ENCODE measurements at places on chromosomes 12 and 14.

DNA sequence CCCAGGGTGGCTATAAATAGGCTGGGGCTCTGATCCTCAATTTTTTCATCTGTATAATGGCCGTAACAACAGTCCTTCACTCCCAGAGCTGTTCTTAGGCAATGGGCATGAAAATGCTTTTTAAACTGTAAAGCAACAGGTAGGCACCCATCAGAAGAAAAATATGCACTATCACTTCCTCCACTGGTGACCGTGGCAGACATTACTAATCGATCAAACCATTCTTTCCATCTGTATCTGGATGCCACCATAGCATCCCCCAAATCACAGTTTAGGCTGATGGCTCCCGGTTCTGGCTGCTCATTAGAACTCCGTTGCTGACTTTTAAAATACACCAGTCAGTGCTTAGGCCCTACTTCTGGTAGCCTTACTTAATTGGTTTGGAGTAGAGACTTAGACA, 11.2 kb downstream of the KRT71 start:
- DNase-seq = no peak

DNA sequence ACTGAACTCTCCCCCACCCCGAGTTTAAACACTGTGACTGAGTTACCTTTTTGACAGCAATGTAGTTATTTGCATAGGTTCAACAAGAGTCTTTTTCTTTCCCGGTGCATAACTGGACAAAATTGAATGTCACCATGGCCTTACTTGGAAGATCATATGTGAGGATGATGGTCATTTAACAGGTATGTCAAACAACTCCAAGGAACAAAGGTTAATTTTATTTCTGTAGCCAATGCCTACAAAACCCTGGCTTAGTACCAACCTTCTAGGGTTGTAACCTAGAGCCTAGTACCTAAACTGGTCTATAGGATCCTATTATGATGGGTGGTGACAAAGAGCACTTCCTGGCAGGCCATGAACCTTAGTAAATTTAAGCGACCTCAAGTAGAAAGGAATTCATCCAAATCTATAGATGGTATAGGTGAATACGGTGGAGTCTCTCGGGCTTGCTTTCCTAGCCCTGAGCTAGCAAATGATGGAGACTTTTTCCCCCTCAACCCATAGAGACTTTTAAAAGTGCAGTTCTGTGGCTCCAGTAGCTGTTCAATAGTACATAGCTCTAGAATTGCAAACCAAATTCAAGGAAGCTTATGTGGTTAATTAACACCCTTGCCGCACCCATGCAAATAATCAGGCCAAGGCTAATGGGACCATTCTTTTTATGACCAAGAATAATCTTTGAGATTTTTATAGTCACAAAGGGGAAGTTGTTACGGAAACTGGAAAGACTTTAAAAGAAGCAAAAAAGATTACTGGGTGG, 89.0 kb downstream of the SLC38A1 start:
- DNase-seq = no peak

GRCh38 chr12:90791445-90791844, 163.5 kb downstream of the CCER1 start:
- DNase-seq = no peak

DNA sequence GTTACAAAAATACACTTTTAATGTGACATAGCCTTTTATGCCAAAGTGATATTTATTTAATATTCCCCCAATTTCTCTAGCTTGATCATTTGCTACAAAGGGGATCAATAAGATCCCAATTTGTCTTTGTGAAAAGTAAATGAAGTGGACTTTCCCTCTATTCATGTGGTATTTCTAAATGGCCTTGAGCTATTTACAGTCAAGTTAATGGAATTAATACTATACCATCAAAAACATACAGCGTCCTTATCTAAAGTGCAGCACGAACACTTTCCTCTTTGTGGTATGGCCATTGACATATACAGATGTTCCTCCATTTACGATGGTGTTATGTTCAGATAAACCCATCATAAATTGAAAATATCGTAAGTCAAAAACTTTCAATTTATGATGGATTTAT, 23.2 kb downstream of the CFL2 start:
- DNase-seq = no peak

DNA sequence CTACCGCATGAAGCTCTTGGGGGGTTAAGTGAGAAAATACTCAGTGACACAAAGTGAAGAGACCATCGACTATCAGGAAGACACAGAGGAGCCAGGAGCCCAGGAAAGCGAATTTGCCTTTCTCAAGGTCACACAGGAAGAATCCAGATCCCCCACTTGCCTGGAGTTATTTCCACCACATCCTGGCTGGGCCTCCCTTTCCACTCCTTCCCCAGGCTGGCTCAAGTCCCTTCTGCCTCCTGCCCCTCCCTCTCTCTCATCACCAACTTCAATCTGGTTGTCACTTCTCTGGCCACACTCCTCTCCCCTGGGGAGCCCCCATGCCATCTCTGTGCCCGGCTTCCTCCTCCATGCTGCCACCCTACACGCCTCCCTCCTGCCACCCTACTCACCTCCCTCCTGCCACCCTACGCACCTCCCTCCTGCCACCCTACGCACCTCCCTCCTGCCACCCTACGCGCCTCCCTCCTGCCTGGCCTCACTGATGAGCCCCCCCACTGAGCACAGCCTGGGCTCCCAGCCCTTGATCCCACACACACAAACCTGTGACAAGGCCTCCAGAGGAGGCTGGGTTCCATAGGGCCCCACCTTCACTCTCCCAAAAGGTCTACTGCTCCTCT, 6.3 kb downstream of the SCNN1A start:
- DNase-seq = no peak

- DNase-seq = no peak
Measured at GRCh38 chr14:56094076-56094475, 24.1 kb upstream of the PELI2 start.

- no peak for DNase-seq
Measured at GRCh38 chr14:76644855-76645518, 116.3 kb upstream of the VASH1 start.

- DNase-seq = no peak
Measured at GRCh38 chr12:52850681-52851080, 1.9 kb upstream of the KRT78 start.

GRCh38 chr12:22598763-22599161, 26.2 kb upstream of the ETNK1 start:
- no peak for DNase-seq

- DNase-seq = no peak
Measured at GRCh38 chr14:71333705-71334104, 426.4 kb downstream of the PCNX1 start.

DNA sequence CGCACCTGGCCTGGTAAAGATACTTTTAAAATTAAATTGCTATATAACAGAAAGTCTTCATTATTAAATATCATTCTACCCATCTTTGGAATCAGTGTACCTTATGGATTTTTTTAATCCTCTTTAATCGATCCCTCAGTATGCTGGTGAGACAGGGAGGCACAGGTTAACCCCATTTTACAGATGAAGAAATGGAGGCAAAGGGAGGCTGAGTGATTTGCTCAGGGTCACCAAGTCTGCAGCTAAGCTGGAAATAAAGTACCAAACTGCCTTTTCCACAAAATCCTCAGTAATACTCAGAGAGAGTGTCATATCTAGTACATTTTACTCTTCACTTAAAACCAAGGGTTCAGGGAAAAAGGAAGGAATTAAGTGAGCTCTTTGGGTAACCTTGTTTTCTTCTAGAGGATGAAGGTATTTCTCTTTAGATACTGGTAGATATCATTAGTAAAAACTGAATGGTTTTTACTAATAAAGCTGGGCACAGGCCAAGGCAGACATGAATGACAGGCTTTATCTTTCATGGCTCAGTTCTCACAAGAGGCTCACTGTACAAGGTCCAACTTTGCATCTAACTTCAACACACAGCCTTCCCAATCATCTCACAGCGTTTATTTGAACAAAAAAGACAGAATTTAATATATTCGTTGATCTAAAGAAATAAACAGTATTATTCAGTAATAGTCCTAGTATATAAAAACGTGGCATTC, 35.3 kb upstream of the TTC7B start:
- DNase-seq = no peak

DNA sequence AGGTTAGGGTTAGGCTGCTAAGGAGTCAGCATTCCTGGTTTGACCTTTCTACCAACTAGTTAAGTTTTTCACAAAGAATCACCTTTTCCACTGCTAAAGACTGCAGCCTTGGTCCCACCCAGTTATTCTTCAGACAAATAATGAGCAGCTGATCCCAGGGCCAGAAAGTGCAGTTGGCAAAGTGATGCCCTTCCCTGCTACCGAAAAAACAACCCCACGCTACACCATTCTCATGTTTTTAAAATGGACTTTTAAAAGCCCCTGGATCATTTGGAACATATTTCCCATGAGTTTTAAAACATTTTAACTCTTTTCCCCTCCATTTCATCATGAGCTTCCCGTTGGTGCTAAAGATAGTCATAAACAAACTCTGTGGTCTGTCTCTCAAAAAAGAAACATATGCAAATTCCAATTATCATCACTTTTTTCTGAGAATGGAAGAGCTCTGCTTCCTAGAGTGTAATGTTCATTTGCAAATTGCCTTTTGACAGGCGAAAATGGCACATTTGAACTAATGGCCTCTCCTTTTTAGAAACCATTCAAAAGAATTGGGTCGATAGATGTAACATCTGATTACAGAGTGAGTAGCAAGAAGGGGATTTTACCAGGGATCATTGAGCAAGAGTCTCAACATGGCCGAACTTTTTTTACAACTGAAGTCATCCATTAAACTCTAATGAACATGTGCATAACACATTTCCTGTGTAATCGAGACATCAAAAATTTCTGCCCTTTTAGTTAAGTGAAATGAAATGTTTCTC, 129.3 kb upstream of the RAP1B start:
- no peak for DNase-seq

DNA sequence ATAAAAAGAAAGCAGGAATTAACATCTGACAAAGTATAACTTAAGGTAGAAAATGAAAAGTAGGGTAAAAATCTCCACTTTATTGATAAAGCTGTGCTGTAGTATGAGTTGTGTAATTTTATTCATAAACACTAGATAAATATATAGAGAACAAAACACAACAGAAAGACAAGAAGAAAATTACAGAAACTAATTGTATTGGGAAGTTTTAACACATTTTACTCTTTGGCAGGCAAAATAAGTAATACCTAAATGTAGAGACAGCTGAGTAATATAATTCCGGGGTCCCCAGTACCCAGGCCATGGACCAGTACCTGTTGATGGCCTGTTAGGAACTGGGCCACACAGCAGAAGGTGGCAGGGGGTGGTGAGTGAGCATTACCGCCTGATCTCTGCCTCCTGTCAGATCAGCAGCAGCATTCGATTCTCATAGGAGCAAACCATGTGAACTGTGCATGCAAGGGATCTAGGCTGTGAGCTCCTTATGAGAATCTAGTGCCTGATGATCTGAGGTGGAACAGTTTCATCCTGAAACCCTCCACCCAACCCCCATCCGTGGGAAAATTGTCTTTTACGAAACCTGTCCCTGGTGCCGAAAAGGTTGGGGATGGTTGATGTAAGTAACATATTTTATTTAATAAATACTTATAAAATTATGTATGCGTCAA, 84.4 kb upstream of the ETV6 start:
- no peak for DNase-seq

- DNase-seq = no peak
Measured at GRCh38 chr12:32365473-32366064, 33.8 kb upstream of the FGD4 start.

- no peak for DNase-seq
Measured at GRCh38 chr14:69238883-69239282, 21.1 kb upstream of the GALNT16 start.

GRCh38 chr12:27179400-27180214, 64.5 kb upstream of the STK38L start:
- DNase-seq = no peak

DNA sequence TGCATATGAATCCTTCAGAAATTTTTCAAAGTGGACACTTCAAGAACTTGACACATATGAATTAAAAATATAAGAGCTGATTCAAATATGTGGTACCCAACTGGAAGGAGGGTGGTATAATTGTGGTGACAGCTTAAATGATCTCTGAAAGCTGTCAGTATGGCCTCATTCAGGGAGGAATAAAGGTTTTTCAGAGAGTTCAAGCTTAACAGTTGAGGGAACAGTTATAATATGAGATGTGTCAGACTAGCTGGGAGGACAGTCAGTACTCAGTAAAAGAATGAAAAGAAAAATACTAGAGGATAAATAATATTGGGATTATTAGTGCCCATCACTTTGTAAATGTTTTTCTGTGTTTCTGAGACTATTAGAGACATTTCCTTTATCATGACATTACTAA, 277.5 kb downstream of the RASSF9 start:
- DNase-seq = no peak

GRCh38 chr14:40727107-40727506, 879.6 kb upstream of the LRFN5 start:
- DNase-seq = no peak

GRCh38 chr12:116806845-116807440, 68.8 kb downstream of the RNFT2 start:
- no peak for DNase-seq

GRCh38 chr12:31813305-31813704, 84.5 kb upstream of the AMN1 start:
- no peak for DNase-seq

DNA sequence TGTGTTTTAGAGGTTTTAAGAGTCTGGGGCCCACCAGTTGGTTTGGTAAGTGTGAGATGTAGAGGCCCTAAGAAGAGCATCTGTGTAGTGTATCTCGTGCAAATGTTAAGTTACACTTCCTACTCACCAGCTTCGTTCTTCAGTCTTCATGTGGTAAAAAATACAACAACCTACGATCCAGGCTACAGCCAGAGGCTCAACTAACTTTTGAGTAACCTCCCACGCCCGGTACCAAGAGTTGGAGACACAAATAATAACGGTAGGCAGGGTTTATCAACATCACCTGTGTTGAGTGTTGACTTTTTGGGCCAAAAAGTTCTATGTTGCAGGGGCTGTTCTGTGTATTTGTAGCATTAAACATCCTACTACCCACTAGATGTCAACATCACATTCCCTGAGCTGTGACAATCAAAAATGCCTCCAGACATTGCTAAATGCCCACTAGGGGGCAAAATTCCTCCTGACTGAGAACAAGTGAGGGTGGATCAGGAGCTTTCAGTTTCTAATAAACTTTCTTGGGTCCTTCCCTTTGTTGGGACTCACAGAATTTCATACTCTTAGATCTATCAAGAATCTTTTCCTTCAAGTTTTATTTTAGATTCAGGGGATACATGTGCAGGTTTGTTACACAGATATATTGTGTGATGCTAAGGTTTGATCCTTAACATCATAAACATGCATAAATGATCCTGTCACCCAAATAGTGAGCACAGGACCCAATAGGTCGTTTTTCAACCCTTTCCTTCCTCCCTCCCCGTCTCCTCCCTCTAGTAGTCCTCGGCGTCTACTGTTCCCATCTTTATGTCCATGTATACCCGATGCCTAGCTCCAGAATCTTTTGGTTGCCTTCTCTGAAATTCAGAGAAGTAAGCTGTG, 94.7 kb downstream of the SLC2A13 start:
- DNase-seq = peak; percentile 36

- no peak for DNase-seq
Measured at GRCh38 chr12:3323002-3323685, 167.9 kb upstream of the PRMT8 start.

All from stimulated activated CD8-positive, alpha-beta memory T cell treated with anti-CD3 and anti-CD28 coated beads, Interleukin-12 subunit alpha, Interleukin-12 subunit beta, amount 100 ng/mL, for 1 hour (primary cell).